Stimulated activated CD4-positive, alpha-beta T cell treated with anti-CD3 and anti-CD28 coated beads, TNF-alpha, amount 100 ng/mL, for 1 hour (primary cell): ENCODE measurements at places on chromosomes 7 and 10.

GRCh38 chr7:121576148-121576917 is 180.2 kb upstream of the FAM3C start:
- no peak for DNase-seq

DNA sequence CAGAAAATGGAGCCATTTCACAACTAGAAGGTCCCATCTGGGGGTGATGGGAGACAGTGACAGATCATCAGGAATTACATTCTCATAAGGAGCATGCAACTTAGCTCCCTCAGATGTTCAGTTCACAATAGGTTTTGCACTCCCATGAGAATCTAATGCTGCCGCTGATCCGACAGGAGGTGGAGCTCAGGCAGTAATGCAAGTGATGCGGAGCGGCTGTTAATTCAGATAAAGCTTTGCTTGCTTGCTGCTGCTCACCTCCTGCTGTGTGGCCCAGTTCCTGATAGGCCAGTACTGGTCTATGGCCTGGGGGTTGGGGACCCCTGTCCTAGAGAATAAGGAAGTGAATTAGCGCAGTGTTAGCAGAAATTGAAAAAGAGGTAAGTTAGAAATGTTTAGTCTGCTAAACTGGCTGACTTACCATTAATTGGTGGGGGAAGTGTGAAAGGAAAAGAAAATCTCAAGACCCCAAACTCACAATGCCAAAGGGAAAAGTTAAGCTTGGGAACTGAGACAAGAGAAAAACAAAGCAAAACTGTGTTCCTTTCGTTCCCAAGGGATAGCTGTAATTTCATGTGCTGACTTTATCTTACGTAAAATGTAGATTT is 76.4 kb downstream of the LYZL2 start:
- DNase-seq = no peak

DNA sequence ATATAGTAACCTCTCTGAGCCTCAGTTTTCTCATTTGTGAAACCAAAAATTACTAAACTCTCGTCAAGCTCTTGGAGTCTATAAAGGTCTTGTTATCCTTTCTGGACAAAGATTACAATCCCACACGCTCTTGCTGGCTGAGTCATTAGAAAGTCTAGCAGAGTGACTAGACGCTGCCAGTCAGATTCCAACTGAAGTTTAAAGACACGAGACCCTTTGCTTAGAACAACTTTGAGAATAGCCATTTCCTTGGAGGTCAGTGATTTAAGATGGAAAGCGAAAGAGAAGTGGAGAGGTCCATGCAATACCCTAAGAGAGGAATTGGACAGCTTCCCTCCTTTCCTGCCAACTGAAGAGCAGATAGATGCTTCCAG is 119.5 kb downstream of the APBB1IP start:
- DNase-seq = no peak

- no peak for DNase-seq
Measured at GRCh38 chr10:969473-970150, 18.6 kb upstream of the GTPBP4 start.

DNA sequence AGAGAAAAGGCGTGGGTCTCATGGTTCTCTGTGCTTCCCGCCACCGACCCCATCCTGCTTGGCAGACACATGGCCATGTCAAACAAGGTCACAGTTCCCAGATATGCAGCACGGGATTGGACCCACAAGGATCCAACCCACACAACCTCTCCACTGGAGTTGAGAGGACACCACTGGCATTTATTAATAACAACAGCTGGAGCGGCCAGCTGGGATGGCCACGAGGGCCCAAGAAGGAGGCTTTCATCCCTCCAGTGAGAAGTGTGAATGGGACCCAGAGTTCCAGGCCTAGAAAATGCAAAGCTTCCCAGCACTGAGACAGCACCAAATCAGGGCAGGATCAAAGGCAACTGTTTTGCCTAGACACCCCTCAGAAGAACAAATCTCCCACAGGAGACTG is 31.5 kb downstream of the FGFR2 start:
- no peak for DNase-seq

GRCh38 chr7:44153948-44154335 is 12.8 kb upstream of the MYL7 start:
- no peak for DNase-seq

- no peak for DNase-seq
Measured at GRCh38 chr10:50990568-50991455, 83.5 kb upstream of the PRKG1 start.

DNA sequence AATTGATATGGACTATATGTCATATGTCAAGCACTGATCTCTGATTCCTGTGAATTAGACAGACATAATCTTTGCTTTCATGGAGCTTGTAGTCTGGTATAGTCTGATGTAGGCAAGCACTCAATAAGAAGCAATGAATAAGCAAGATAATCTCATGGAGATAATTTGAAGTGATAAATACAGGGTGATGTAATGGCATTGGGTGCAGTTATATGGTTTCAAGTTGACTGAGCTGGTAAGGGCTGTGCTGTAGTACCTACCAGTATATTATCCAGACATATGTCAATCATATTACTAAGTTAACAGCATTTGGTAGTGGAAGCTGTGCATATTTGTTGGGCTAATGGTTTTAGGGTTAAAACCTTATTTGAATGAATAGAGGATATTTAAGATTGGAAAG is 117.5 kb upstream of the PRPS1L1 start:
- no peak for DNase-seq

DNA sequence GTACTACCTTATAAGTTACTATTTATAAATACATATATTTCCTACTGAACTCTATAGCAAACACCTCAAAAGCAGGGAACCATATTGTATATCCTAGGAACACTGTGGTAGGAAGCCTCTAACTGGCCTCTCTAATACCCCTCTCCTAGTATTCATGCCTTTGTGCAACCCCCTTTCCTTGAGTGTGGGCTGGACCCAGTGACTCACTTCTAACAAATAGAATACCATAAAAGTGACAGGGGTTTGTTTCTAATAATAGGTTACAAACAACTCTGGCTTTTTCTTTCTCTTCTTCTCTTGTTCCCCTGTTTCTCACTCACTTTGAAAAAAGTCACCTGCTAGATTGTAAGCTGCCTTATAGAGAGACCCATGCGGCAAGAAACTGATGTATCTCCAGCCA is 51.6 kb upstream of the MACC1 start:
- DNase-seq = no peak

- no peak for DNase-seq
Measured at GRCh38 chr7:135385209-135385608, 124.7 kb downstream of the CNOT4 start.

DNA sequence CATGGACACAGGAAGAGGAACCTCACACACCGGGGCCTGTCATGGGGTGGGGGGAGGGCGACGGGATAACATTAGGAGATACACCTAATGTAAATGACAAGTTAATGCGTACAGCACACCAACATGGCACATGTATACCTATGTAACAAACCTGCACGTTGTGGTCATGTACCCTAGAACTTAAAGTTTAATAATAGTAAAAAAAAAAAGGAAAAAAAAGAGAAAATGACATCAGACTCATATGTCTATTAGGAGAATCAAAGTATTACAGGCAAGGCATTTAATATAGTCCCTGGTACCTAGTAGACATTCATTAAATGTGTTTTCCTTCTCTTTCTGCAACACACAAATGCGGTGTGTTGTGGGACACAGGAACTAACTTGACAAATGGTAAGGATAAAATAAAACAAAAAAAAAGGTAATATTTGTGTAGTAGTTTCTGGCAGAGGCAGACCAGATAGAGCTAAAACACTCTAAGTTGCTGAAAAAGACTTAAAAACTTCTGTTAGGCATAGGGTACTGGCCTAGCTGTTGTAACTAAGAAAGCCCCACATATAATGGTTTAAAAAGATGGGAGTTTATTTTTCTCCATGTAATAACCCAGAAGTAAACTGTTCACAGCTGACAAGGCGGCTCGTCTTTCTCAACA is 68.8 kb downstream of the NAMPT start:
- DNase-seq = no peak

GRCh38 chr7:132065193-132065988 is 509.0 kb upstream of the PODXL start:
- no peak for DNase-seq

- DNase-seq = no peak
Measured at GRCh38 chr7:34341326-34341725, 316.7 kb upstream of the NPSR1 start.

- DNase-seq = no peak
Measured at GRCh38 chr7:55472928-55473725, 99.2 kb downstream of the VOPP1 start.

DNA sequence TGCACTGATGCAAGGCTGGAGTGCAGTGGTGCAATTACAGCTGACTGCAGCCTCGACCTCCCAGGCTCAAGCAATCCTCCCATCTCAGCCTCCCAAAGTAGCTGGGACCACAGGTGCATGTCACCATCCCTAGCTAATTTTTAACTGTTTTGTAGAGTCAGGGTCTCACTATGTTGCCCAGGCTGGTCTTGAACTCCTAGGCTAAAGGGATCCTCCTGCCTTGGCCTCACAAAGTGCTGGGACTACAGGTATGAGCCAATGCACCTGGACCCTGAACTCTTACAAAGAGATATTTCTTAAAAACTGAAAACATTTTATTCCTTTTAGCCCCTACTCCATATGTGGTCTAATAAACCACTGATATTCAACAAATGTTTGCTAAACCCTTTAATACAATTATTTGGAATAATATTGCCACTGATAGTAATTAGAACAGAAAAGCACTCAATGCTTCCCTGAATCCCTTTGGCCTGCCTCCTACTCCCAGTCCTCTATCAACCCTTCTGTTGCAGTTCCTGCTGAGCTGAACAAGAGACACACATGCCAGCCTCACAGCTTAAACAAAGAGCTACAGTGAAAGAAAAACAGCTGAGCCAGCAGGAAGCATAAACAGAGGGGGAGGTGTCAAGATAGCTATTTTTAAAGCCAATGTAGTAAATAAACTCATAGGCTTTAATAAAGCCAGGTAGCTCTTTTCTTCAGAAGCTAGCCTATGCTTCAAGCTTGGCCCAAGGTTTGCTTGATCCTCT is 7.0 kb upstream of the GNAI1 start:
- no peak for DNase-seq

- no peak for DNase-seq
Measured at GRCh38 chr7:1255080-1255816, 22.6 kb downstream of the UNCX start.

DNA sequence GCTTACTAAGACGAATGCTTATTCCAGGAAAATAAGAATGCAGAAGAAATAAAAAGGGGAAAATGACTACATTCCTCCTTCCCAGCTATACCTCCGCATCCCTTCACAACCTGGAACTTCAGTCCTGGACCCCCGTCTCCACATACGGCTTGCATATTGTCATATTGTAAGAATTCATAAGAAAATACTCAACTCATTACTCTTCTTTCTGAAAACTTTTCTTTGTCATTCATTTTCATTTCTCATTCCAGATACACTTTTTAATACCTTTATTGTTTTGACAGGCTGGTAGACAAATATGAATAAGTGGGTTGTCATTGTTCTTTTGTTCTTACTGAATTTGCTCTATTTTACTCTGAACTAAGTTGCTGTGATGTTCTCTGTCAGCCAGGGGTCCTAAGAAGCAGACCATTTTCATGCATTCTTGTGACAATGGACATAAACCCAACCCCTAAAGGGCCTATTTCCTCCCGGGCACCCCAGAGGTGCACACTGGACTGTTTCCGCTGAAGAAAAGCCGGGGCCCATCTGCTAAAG is 23.3 kb upstream of the SFTPA2 start:
- no peak for DNase-seq

DNA sequence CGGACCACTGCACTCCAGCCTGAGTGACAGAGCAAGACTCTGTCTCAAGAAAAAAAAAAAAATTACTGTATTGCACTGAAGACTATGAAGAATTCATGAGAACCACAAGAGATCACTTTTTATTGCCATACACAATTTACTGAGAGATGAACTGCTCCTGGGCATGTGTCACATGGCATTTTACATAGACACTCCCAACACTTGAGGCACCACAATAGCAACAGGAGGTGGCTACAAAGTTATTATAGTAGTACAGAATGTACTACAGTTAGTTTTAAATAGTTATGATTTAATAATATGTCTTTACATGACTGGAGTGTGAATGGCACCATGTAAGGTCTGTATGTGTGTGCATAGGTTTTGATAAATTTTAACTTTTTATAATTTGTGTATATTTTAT is 70.6 kb downstream of the KMT2E start:
- DNase-seq = no peak

GRCh38 chr10:102024799-102025198 is 31.2 kb downstream of the ARMH3 start:
- no peak for DNase-seq

- DNase-seq = no peak
Measured at GRCh38 chr7:151306860-151307259, 34.8 kb upstream of the NUB1 start.

DNA sequence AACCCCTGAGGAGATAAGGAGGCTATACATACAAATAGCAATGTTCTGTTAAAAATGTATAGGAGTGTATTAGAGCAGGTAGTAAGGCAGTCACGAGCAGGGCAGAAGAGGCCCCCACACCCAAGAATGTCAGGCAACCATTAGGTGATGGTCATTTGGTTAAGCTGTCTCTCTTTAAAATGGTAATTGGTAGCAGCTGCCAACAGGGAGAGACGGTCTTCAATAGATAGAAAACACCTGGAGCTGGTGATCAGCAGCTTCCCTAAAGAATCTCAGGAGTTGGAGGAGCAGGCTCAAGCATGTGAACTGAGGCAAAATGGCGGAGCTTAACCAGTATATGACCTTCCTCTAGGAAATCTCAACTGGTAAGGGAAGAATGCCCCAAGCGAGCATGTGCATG is 26.4 kb upstream of the HTR5A start:
- no peak for DNase-seq

DNA sequence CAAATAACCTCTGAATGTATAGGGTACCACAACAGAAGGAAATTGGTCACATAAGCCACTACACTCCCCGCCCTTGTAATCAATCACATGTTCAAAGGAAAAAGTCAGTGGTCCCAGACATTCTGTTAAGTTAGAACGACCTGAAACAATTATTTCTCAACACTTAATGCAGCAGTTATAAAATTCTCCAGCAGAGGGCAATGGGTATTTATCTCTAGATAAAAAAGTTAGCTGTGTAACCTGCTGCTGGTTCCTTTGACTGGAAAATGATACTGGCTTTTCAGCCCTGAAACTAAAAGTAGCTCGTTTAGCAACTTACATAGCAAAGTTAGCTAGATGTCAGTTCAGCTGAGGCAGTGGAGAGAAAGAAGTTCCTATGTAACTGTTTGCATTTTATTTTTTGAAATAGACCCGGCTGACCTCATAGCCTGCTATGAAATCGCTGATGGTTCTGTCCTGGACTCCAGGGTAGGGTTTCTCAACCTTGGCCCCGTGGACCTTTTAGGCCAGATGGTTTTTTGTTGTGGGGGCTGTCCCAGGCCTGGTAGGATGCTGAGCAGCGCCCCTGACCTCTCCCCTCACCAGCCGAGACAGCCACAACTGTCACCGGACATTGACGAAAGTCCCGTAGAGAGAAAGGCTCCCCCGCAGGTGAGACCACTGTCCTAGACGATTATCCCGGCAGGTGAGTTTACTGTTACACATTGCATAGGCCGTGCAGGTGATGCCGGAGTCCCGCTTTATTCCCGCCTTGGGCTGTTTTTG is 40.2 kb upstream of the PROSER2 start:
- DNase-seq = no peak
